ENCODE measurements at places on chromosomes 12 and 14. TPM values are rescaled to one million over a fixed set of nuclear protein-coding genes. Genes with fewer than 3 reads are reported as not detected.

Gene ADSS1
- 10.0 TPM for total RNA-seq

Gene RASSF9
- 0.31 TPM for total RNA-seq

Gene RD3L
- total RNA-seq, result not detected

Gene ERBB3
- 85.9 TPM for total RNA-seq

Gene COX8C
- total RNA-seq, result 1.0 TPM

Gene ANG
- 2.8 TPM for total RNA-seq

Gene ARMH4
- total RNA-seq, result 21.4 TPM

Gene SMCO2
- 0.89 TPM for total RNA-seq

Data from dorsolateral prefrontal cortex (tissue), 122 donors.